ENCODE measurements at places on chromosomes 12 and 14.

DNA sequence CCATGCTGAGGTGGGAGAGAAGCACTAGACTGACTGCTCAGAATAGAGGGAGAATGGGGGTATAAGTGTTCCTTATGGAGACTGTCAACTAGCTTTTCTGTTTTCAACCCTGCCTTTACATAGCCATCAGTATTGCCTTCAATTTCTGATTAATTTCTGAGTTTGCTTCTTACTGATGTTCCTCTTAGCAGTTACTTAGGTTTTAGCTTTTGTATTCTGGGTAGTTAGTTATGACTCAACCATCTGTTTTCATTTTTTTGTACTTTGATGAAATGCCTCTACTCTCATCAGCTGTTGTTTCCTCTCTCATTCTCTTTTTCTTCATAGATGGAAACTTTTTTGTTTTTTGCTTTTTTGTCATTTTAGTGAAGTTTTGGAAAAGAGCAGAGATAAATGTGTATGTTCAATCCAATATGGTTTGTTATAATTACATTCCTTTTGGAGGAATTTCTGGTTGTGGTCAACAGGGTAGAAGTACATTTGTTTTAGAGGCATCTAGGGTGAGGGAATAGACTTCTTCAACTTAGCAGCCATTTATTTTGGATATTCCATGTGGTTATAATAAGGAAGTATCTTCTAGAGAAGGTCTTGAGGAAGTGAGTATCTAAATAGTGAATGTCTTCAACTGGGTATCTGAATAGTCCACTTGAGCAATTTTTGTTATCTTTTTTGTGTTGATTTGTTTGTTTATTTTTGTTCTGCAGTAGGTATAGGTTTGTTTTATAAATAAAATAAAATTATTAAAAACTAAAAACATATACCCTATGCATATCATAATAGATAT, 29.6 kb downstream of the PMCH start:
- DNase-seq: no peak

DNA sequence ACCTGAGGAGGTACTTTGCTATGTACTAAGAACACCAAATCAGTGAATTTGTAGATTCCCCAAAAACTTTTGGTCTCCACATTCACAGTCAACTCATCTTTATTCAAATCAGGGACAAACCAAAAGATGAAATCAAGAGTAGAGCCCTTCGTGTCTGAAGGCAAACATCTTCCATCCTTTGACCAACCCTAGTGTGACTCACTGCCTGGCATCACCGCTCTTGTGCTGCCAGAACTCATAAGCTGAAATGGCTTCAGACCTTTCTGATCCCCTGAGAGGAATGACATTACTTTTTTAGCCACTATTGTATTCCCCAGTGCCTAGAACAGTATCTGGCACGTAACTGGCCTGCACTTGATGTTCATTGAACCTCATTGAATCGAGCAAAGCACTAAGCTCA, 50.1 kb downstream of the GOLGA5 start:
- DNase-seq: no peak

DNA sequence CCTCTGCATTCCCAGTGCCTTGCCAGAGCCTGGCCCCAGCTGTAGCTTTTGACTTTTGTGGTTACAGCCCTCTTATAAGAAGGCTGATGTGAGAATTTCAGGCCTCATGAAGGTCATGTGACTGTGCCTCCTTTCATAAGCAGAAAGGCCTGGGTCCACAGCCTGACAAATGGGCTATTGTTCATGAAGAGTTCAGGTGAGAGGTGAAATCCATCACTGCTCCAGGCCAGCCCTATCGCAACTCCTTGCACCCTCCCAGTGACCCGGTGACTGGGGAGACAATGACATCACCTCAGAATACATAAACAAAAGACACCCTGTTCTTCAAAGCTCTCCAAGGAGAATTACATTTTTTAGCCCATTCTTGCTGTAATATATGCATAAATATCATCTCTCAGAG, 321.5 kb downstream of the PCNX1 start:
- no peak for DNase-seq

GRCh38 chr12:52838609-52839435, 4.7 kb upstream of the KRT79 start:
- DNase-seq: no peak

GRCh38 chr14:104651876-104652260, 37.5 kb upstream of the INF2 start:
- no peak for DNase-seq

DNA sequence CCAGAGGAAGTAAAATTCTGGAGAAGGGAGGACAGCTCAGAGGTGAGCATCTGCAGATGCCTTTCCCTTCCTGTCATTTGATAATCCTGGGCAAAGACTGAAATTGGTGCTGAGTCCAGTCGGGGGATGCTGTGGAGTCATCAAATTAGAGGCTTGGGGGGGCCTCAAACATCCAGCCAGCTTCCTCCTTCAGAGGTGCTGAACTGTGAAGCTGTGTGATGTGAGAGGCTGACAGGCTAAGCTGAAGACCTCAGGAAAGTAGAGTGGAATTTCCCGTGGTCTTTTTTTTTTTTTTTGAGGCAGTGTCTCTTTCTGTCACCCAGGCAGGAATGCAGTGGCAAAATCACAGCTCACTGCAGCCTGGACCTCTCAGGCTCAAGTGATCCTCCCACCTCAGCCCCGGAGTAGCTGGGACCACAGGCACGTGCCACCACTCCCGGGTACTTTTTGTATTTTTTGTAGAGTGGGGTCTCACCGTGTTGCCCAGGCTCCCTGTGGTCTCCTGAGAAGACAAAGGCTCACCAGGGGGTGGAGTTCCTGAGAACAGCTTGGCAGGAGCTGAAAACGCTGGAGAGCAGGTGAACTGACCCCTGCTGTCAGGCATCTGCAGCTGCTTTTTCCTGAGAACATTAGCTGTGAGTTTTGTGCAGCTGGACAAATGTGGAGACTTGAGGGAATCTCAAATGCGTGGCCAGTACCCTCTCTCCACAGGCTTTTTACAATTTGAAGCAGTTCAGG, 6.1 kb upstream of the TCL1B start:
- no peak for DNase-seq

Measured in activated gamma-delta T cell treated with Interleukin-2 at 50 U/mL for 16 hours (primary cell).